Activated CD4-positive, alpha-beta T cell treated with anti-CD3 and anti-CD28 coated beads, Interleukin-2, amount 50 U/mL, for 1 hour (primary cell): ENCODE measurements at places on chromosomes 1 and 21.

DNA sequence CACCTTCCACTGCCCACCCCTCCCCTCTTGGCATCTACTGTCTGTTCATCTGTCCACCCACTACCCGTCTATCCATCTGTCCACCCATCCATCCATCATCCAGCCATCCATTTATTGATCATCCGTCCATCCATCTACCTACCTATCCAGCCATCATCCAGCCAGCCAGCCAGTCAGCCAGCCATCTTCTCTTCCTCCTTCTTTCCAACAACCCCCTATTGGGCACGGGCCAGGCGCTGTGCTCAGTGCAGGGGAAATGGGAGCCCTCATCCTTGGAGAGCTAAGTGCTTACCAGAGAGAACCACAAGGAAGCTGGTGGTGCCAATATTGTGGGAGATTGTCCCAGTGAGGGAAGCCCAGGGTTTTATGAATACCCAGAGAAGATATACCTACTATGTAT, 51.7 kb upstream of the TMEM51 start:
- no peak for DNase-seq

- no peak for DNase-seq
Observed at GRCh38 chr21:38438462-38438893, 59.8 kb downstream of the ERG start.

DNA sequence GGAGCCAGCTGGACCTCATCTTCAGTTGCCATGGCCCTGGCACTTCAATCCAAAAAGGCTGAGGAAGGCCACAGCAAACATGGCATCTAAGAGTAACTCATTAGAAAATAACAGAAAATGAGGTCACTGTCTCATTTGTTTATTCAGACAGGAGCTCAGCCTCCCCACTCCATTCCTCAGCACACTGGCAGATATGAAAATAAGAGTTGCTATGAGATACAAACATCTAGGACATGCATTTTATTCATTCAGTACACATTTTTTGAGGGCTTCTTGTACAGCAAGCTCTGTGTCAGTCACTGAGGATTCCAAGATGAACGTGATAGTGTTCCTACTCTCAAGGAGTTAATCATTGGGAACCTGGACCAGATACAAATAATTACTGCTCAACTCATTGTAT, 32.7 kb upstream of the TMEM125 start:
- DNase-seq = no peak

GRCh38 chr21:14678973-14679574, 133.0 kb upstream of the SAMSN1 start:
- no peak for DNase-seq

DNA sequence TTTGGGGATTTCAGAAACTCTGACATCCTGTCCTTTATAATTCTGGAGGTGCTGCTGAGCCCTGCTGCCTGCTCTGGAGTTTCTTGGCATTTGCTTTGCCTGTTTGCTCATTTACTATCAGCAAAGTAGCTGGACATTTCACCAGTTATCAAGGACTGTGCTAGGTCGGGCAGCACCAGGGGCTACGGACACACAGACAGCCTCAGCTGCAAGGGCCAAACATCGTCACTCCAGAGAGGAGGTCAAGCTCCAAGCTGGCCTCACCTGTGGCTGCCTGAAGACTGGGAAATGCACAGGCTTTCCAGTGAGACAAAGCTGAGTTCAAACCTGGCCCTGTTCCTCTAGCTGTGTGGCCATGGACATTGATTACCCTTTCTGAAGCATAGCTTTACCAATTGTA, 143.7 kb downstream of the LRIG2 start:
- no peak for DNase-seq

GRCh38 chr1:166869318-166870099, 6.6 kb downstream of the TADA1 start:
- no peak for DNase-seq
